Activated CD4-positive, alpha-beta memory T cell treated with anti-CD3 and anti-CD28 coated beads for 36 hours (primary cell): ENCODE measurements at places on chromosomes 11 and 22.

DNA sequence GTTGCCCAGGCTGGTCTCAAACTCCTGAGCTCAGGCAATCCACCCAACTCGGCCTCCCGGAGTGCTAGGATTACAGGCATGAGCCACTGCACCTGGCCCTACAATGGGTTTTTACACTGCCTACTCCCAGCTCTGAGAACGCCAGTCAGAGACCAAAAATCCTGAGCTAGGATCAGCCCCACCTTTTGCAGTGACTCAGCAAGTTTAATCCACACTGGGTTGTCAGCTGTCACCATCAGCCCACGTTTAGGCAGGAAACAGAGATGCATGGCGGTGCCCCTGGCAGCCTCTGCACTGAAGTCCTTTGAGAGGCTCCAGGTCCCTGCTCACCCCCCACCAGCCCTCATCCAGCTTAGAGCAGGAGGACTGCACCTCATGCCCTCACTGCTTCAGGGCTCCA, 117.6 kb downstream of the ARHGAP8 start:
- DNase-seq = peak; percentile 13

- no peak for DNase-seq
Measured at GRCh38 chr22:30876915-30877553, 91.5 kb downstream of the MORC2 start.

DNA sequence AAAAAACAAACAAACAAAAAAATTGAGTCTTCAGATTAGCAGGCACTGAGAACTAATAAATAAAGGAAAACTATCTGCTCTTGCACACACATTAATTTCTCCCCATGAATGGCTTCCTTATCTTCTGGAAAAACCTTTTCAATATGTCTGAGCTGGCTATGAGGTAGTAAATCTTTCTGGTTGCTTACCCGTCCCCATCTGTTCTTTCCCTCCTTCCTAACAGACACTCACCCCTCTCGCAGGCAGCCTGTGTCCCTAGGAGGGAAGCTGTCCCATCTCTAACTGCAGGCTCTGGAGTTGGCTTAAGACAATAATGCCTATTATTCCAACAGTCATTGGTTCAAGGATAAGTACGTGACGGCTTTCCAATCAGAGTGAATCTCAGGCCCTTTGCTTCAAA, 8.2 kb upstream of the SCUBE2 start:
- no peak for DNase-seq

- no peak for DNase-seq
Measured at GRCh38 chr11:8043756-8044155, 37.3 kb upstream of the TUB start.

DNA sequence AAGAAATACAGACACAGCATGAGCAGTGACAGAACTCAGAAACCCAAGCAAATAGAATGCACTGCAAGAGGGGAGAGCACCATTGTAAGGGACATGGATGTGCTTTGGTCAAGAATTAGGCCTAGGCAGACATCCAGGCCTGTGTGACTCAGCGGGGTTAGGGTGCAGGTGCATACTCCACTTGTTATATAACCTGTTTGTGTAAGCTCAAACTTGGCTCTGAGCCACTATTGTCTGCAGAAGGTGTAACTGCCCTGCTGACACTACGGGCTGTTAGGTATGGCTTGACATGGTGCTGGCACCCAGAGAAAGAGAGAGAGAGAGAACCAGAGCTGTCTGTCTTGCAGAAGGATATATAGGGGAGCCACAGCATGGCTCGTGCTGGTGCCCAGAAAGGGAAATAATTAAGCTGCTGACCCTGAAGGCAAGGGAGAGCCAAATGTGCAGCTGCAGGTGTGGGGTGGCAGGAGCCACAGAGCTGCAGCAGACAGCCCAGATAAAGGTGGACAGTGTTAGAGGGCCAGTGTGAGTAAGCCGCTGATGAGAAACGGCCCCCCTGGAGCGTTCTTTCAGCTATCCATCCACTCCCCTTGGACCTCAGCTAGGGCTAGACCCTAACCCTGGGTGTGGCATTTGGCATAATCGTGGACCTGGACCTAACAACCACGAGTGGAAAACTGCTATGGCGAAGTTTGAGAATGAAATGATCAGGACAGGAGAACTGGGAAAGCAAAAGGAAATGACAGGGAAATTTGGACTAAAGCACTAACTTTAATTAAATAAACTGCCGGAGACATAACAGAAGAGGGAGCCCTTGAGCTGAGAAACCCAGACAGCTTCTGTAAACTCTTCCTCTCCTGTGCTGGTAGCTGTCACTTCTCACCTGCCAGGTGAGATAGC, 253.0 kb upstream of the CCDC179 start:
- DNase-seq = no peak

GRCh38 chr11:116281173-116282160, 491.3 kb downstream of the BUD13 start:
- no peak for DNase-seq

DNA sequence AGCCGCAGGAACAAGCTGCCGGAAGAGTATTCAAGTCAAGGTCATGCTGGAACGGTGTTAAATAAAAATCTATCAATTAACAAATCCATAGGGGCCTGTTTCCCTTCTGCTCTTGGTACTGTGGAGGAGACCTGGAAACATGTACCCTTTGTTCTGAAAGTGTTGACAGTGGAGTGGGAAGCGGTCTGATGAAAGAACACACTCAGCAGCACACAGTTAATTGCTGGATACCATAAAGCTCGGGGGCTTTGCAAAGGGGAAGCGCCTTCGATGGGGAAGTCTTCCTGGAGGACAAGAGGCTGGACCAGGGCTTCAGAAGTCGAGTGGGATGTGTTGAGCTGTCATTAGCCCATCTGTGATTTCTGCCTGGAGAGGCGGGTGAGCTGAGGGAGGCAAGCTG, 112.5 kb upstream of the CLPB start:
- no peak for DNase-seq

- peak; percentile 25 for DNase-seq
Measured at GRCh38 chr11:36631774-36632173, 33.7 kb upstream of the RAG2 start.

- DNase-seq = no peak
Measured at GRCh38 chr11:73659961-73660360, 13.6 kb downstream of the PLEKHB1 start.

GRCh38 chr11:10892250-10892649, 34.4 kb upstream of the ZBED5 start:
- DNase-seq = no peak

DNA sequence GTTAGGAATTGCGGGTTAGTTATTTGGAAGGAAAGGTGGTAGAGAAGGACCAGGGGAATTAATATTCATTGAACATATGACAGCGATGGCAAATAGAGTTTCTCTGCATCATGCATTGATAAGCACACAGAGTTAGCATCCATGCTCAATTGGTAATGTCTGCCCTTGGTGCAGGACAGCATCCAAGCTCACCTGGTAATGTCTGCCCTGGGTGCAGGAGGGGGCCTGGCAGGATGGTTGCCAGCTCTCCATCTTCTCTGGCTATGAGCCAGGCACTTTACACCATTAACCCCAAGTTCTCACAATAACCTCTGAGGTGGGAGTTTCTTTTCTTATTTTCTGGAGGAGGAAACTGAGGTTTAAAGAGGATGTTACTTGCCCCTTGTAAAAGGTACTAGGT, 50.4 kb upstream of the RBFOX2 start:
- DNase-seq = no peak

GRCh38 chr11:9028581-9028980, 24.8 kb upstream of the NRIP3 start:
- DNase-seq = no peak

GRCh38 chr11:45933131-45933831, 10.8 kb downstream of the LARGE2 start:
- no peak for DNase-seq

- DNase-seq = peak; percentile 67
Measured at GRCh38 chr11:102420547-102420946, 32.0 kb downstream of the TMEM123 start.

- DNase-seq = no peak
Measured at GRCh38 chr22:17912945-17913721, 111.2 kb downstream of the MICAL3 start.

- no peak for DNase-seq
Measured at GRCh38 chr11:132238331-132238866, 868.0 kb downstream of the NTM start.

DNA sequence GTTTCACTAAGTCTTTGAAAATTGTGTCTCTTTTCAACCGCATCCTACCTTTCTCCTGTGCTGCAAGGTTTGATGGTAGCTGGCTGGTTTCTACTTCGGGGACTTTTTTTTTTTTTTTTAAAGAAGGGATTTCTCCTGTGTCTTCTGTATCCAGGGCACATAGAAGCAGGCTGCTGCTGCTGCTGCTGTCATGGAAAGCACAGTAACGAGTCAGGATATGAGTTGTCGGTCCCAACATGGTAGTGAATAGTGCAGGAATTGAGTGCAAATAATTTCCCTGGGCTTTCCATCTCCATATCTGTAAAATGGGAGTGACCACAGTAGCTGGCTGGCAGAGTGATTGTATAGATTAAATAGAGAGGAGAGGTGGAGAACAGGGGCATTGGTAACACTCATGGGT, 118.3 kb upstream of the NAV2 start:
- no peak for DNase-seq

DNA sequence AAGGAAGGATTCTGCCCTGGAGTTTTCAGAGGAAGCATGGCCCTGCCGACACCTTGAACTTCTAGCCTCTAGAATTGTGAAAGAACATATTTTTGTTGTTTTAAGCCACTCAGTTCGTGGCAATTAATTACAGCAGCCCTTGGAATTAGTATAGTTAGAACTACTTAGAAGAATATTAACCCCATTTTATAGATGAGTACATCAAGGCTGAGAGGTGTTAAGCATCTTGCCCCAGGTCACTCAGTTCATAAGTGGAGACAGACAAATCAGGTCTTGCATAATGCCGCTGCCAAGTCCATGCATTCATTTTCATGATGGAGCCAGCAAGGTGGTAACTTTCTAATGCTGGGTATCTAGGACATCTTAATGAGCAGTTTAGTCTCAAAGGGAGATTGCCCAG, 26.6 kb downstream of the LDLRAD3 start:
- no peak for DNase-seq

DNA sequence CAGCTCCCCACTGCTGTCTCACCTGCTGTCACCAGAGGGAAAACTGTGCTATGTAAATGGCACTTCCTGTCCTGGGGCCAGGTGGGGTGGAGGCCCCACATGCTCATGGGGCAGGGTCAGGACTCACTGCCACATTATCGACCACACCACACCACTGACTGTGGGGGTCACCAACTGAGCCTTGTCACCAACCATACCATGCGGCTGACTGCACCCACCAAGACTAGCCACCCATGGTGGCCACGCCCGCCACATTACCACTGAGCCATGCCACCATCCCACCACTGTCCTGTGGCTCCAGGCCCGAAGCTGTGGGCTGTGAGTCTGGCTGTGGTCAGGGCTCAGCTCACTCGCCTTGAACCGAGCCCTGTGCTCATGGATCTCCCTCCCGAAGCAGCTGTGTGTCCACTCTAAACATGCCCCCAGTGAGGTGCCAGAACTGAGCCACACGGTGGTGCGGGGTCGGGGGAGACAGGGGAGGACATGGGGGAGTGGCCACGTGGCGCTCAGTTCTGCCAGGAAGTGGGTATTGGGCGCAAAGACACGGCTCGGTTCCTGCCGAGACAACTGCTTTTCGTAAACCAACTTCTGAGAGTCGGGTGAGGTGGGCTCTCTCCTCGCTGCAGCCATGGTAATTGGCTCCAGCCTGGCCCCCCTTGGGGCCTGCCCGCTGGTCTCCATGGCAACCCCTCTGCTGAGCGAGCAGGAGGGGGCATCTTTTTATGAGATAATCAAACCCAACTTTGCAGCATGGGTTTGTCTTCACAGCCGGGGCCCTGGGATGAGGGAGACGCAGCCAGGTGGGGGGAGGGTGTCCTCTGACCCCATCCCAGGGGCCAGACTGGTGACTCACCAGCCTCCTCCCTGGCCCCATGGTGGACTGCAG, 23.2 kb downstream of the RTN4R start:
- DNase-seq = peak; percentile 53

DNA sequence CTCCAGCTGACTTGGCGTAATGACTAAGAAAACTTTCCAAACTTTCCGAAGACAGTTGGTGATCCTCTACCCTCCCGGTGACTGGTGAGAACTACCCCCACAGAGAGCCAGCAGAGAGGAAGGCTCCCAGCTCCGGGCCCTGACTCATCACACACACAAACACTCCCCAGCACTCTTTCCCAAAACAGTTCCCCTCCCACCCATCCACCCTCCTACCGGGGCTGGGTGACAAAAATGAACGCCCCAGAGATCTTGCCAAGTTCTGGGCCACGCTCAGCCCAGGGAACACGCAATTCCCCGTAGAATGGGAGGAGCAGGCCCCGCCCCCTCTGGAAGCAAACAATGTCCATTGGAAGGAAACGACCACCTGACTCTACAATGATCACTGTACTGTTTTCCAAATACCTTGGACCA, 21.3 kb upstream of the JAM3 start:
- no peak for DNase-seq

GRCh38 chr11:125093502-125093901, 17.9 kb downstream of the TMEM218 start:
- DNase-seq = no peak

GRCh38 chr22:24305260-24305692, 34.6 kb downstream of the SPECC1L start:
- peak; percentile 49 for DNase-seq

DNA sequence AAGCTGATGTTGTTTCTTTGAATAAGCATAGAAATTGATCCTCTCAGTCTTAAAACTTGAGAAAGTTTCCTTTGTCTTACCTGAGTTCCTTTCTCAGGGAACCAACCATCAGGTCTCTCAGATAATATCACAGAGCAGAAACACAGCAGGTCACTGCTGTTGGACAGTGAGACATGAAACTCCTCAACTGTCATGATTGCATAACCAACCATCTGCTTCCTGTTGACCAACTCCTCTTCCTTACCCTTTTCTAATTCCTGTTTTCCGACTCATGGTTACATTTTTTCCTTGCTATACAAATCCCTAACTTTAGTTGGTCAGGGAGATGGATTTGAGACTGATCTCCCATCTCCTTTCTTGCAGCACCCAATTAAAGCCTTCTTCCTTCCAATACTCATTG, 845.3 kb downstream of the FAM181B start:
- no peak for DNase-seq

DNA sequence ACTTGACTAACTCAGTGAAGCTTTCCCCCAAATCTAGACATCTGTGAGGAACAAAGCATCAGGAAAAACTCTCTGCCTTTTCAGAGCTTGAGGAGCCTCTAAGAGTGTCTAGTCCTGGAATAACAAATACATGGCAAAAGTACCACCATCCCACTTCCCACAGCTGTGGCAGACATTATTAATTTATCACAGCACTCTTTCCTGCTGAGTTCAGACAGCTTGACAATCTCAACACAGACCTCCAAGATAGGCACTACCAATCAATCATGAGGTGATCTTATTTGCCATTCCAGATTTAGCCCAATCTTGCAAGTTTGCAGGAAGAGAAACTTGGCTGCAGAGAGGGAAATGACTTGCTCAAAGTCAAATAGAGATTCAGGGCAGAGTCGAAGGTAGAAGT, 202.8 kb downstream of the MN1 start:
- no peak for DNase-seq

- DNase-seq = no peak
Measured at GRCh38 chr22:20192972-20193760, 42.3 kb upstream of the CCDC188 start.
